ENCODE measurements at places on chromosomes 12 and 14. TPM values are rescaled to one million over a fixed set of nuclear protein-coding genes. Genes with fewer than 3 reads are reported as not detected.

GLIPR1 gene
- total RNA-seq = 35.2 TPM

- no peak for DNase-seq
Measured at GRCh38 chr12:71900091-71900490, 38.6 kb upstream of the TPH2 start.

- DNase-seq = no peak
Measured at GRCh38 chr12:115619889-115620288, 657.6 kb downstream of the MED13L start.

DNA sequence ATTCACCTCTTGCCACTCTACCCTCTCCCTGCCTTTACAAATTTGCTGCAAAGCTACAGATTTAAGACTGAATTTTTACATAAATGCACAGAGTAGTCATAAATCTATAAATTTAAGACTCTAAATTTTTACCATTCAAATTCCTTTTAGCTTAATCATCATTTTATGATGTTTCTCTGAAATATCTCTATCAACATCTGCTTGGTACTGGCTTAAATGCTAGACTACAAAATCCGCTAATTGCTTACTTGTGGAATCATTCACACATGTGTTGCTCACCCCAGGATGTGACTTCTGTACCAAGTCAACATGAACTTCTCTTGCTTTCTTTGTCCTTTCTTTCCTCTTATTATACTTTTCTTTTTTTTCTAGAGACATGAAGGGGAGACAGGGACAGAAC, 109.2 kb downstream of the GALC start:
- no peak for DNase-seq

- peak; percentile 9 for DNase-seq
Measured at GRCh38 chr12:129911428-129912049, 7.7 kb upstream of the TMEM132D start.

DNA sequence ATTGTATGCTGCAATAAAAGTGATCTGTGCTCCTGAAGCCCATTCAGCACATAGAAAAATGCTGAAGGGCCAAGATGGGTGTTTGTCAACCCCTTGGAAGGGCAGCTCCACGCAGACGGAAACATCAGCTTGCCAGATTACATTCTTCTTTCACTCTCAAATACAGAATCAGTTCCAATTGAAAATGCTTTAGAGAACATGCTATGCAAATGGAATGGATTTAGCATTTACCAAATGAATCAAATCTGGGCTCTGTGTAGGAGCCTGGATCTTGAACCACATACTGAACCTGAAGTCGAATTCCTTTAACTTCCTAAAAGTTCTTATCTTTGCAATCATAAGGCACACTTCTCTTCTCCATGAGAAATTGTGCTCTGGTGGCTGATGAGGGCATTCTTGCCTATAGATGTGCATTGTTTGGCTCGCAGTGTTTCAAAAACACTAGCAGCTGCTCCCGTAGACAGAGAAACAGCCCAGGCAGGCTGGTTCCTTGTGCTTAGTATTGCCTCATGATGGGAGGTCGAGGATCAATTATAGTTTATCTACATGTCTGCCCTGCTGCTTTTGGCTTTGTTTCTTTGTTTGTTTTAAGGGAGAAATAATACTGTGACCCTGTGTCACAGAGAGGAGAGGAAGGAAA, 489.8 kb upstream of the FLRT2 start:
- no peak for DNase-seq
